ENCODE measurements at places on chromosomes 6 and 20.

DNA sequence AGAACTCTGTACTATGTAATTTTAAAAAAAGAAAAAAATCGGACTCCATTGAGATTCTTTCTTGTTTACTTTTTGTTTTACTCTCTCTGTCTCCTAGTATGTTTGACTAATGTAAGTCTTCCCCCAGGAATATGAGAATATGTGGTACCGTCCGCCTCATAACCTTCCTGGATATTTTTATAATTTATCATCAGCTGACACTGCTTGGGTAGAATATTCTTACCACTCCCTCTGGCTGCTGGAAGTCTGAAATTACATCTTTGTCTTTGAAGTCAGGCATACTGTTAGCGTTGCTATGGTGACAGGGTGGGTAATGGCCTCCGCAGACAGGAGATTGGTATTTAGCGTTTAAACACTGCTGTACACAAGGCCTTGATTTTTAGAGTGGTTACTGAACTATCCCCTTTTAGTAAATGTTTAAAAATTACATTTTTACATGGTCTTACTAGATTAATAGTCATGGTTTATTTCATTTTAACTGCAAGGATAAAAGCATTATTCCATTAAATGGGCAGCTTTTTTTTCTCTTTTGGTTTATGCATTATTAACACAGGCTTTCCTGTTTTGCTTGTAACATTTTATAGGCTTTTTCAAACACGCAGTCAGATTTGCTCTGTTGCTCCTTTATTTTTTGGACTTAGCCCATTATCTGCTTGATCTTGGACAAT lies 176.4 kb downstream of the ARID1B start:
- peak; percentile 30 for DNase-seq

- no peak for DNase-seq
These were observed 103.5 kb downstream of the LAMP5 start for GRCh38 chr20:9617940-9618339.

DNA sequence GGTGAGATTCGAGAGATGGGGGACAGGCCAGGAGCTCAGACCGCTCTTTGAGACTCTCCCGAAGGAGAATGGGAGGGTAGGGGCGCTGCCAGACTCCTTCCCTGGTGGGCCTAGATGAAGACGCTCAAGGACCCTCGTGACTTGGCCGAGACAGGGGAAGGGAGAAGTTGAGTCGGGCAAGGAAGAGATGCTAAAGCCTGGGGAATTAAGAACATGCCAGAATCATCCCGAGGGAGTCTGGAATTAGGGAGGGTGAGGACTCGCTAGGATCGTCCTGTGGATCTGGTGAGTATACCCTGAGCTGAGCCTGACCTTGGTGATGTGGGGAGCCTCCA lies 529 bp downstream of the UBE2C start:
- DNase-seq = no peak

- DNase-seq = no peak
These were observed 544.3 kb downstream of the KIF16B start for GRCh38 chr20:16028923-16029322.

- DNase-seq = no peak
These were observed 604 bp downstream of the SH3BGRL2 start for GRCh38 chr6:79631693-79632172.

DNA sequence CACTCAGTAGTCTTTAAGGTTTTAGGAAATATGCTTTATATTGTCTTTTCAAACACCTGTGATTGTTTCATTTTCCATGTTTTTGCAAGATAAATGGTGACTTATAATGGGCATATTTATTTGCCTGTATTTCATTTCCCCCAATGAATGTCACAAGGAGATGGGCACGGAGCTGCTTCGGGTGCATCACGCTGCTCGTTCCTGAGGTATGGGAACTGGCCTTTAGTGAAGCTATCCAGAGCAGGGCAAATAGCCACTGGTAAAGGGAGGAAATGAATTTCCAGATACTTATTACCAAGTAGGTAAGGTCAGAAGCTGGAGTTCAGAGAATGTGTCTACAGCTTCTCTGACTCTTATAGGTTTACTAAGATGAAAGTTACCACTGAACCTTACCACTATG lies 3.7 kb downstream of the POU3F2 start:
- no peak for DNase-seq

- no peak for DNase-seq
These were observed 19.4 kb downstream of the SLC35B3 start for GRCh38 chr6:8415913-8416312.

- DNase-seq = peak; percentile 54
These were observed 94.8 kb upstream of the CNKSR3 start for GRCh38 chr6:154605178-154605881.

- no peak for DNase-seq
These were observed 46.9 kb downstream of the ANKRD6 start for GRCh38 chr6:89479897-89480296.

GRCh38 chr20:46423882-46424482 lies 17.6 kb upstream of the ELMO2 start:
- DNase-seq = no peak

GRCh38 chr6:7566107-7566506 lies 23.9 kb upstream of the SNRNP48 start:
- DNase-seq = no peak

DNA sequence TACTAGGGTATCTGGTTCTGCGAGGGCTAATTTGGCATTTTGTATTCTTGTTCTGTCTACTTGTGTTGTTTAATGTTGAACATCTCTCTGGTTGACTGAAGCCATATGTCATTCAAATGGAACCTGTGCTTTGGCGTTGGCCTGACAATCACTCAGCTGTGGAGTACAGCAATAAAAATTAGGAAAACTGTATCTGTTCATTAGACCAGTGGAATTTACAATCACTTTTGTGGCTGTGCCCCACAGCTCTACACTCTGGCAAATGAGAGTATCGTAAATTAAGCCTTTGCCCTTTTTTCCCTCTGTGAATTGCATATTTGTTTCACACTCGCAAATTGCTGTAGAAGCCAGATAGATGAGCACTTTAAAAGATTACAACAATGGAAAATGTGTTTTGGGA lies 102.0 kb downstream of the ARID1B start:
- no peak for DNase-seq

DNA sequence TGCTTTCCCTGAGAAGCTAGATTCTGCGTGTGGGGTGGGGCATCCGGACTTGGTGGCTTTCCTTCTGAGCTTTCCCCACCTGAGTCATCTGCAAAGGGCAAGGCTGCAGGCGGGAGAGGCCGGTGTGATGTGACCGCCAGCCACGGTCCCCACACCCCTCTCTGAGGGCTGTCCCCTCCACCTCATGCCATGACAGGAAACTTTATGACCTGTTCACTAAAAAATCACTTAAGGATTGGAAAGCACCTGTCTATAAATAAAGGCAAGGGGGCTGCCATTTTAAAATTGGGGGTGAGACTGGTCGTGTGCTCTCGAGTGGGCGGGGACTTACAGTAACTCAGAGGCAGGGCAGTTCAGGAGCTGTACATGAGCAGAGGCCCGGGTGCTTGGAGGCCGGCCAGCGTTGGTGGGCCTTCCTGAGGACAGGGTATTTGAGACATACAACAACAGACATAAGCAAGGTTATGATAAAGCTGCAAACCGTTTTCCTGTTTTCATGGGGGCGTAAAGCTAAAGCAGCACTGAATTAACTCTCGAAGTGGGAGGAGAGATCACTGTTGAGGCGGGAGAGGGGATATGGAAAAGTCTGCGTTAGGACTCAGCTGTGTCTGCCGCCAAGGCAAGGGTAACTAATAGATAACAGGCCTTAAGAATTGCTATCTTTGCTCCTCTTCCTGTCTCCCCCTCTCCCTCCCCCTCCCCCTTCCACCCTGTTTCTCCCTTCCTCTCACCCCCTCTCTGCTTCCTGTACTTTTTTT lies 16.1 kb upstream of the SERPINB1 start:
- peak; percentile 89 for DNase-seq

GRCh38 chr20:1119128-1119505 lies 715 bp downstream of the PSMF1 start:
- DNase-seq = peak; percentile 5

DNA sequence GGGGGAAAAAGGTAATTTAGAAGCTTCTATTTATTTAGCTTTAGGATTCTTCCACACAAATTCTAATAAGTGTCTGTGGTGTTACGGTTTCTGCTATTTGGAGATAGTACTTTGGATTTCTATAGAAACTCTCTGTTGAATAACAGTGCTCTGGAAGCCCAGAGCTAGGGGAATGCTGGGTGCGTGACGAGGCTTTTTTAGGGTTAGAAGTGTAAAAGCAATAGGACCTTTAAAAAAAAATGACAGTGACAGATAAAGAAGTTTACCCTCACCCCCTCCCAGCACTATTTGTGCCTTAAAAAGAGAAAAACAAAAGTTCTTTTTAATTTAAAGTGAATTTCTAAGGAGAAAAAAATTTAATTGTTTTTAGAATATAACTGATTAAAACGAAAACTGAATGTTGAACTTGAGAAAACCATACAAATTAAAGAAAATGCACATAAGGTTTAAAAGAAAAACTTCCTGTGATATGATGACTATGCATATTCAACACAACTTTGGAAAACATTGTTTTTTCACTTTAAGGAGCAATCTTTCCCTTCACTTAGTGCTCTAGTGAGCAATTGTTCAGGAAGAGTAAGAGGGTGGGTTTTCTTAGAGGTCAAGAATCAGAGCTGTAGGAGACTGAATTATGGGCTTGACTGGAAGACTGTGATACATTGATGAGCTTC lies 89.6 kb upstream of the RIPOR2 start:
- DNase-seq = no peak

DNA sequence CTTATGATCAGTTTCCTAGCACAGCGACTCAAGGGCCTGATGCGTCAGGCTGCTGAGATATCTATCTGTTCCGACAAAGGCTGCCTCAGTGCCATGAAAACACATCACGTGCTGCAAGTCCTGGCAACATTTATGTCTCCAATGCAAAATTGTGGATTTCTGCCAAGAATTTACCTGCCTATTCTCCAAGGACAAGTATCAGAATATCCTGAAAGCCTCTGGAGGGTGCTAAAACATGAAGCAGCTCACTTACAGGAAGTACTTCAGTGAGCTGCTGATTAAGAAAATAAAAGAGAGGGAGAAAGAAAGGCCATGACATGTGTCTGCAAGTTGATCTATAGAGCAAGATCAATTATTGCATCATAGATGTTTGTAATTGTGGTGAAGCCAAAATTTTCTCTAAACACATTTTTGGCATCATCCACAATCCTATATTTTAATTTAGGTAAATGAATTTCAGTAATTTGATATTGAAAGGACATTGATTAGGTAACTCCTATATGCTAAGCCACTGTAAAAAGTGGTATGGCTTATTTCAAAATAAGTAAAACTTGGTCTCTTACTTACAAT lies 25.8 kb upstream of the TPBG start:
- DNase-seq = no peak

GRCh38 chr6:165184192-165184979 lies 125.0 kb downstream of the C6orf118 start:
- DNase-seq = no peak

DNA sequence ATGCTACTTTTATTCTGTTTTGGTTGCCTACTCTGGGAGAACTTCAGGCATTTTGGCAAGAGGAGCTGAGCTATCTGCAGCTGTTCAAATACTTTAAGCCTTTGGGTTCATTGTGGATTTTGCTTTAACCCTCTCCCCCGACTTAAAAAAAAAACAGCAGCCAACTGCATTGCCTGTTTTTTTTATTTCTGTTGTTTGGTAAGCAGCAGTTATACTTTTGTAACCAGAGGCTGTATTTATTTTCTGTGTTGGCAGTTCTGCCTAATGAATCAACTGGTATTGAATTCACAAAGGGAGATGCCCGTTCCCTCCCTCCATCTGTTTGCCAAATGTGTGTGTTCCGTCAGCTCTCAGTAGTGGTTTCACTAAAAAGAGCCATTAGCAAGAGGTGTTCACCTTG lies 484.0 kb downstream of the UTRN start:
- no peak for DNase-seq

- DNase-seq = no peak
These were observed 6.3 kb upstream of the RGL2 start for GRCh38 chr6:33305052-33305451.

- DNase-seq = no peak
These were observed 2.0 kb upstream of the DUSP22 start for GRCh38 chr6:290111-290922.

- no peak for DNase-seq
These were observed 37.6 kb downstream of the NRN1 start for GRCh38 chr6:5968817-5969734.

DNA sequence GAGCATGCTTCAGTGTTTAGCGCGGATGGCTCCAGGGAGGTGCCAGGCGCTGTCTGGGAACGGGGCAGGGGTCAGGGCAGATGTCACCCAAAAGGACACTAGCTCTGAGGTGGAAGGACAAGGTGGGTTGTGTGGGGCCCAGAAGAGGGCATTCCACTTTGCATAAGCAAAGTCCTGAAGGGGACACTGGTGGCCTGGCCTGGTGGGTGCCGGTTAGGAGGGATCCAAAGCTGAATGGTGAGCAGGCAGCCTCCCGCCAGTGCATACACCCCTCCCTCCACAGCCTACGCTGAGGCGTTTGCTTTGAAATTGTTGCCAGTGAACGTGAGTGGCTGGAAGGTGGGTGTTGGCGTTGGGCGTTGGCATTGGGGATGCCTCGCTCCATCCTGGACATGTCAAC lies 192.1 kb downstream of the BMP7 start:
- DNase-seq = no peak

DNA sequence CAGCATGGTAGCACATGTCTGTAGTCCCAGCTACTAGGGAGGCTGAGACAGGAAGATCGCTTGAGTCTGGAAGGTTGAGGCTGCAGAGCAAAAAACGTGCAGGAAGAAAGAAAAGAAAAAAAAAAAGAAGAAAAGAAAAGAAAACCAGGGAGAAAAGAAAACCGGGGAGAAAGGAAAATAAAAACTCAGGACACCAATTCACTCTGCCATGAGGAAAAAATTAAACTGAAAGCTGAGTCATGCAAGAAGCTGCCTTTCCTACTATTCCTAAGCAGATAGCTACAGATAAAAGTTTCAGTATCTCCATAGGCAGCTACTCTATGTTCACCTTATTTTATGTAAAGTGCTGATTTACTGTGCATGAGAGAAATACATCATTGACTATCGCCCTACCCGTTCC lies 10.5 kb downstream of the PTGIS start:
- DNase-seq = no peak

GRCh38 chr6:39893286-39893685 lies 41.0 kb downstream of the MOCS1 start:
- DNase-seq = no peak

Data from activated CD4-positive, alpha-beta T cell treated with anti-CD3 and anti-CD28 coated beads, Interleukin-2, Interleukin-6, amounts not matched to agents 100 ng/mL and 50 ng/mL, durations not matched to agents 16 hours and 8 hours (primary cell).